ENCODE measurements at places on chromosomes 6 and 20.

GRCh38 chr6:149864578-149865535 lies 698 bp upstream of the LRP11 start:
- peak; percentile 87 for DNase-seq

DNA sequence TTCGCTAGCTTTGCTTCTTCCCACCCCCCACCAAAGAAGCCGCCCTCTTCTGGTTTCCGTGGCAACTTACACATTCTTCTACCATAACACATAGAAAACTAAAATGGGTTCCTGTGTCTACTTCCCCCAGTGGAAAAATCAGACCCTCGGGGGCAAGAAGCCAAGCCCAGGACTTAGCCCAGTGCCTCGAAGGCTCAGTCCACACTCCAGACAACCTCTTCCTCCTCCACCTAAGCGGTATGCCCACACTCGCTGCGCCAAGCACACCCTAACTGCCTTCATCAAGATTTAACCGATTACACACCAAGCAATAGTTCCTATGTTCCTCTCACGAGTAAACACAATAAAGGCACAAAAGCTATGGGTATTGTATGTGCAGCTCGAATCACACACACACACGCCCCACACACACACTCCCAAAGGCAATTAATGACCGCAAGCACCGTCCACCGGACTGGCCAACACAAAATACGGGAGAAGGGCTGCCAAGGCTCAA lies 537 bp downstream of the PPIL4 start:
- DNase-seq = peak; percentile 80

GRCh38 chr20:25043499-25044260 lies 14.3 kb downstream of the ACSS1 start:
- DNase-seq = no peak

DNA sequence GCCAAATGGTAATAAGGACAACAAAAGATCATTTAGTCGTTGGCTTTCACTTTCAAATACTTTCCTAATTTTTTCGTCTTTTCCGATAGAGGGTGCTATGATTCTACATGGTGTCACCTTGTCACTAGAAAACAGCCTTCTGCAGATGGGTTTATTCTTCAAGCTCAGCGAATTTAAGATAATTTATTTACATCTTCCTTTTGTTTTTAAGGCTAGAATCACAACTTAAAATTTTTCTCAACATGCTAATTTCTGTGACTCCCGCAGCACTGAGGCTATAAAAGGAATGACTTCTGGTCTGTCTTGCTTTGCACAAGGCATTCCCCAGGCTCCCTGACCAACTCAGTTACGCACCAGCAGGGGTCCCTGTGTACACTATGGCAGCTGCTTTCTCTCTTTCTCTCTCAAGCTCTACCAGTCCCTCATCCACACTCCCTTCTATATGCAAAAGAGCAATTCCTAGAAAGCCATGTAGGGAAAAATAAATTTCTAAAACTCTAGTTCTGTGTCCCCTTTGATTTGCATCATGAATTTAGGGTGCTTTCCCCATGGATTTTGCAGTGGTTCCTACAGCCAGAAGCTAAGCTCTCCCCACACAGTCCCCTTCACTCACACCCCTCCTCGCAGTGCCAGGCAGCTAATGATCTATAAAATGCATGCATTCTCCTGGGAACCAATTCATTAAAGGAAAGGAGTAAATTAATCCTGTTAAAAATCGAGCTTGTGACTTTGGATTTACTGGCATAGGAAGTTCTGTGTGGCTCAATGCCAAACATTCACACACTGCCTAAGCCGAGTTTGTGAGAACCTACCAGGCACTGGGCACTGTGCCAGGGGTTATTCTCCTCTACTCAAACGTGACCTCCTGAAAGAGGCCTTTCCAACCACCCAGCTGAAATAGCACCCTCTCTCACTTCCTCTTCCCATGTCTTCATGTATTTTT lies 74.5 kb downstream of the DCDC2 start:
- peak; percentile 83 for DNase-seq
